CD4-positive, alpha-beta T cell treated with Interleukin-2 at 100 ng/mL for 4 hours (primary cell): ENCODE measurements at places on chromosomes 1 and 21.

DNA sequence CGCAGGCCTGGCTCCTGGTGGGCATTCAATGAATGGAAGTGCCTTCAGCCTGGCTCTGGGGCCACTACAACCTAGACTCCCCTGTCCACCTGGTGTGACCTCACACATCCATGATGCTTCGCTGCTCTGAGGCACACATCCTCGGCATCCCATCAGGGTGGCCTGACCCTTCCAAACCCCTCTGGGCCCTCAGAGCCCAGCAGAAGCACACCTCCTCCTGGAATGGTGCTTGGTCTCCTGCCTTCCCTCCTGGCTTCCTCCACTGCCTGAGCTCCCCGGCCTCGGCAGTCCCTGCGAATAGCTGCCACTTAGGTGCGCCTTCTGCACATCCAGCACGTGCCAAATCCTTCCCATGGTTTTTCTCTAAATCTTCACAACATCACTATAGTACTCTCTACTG, 133.8 kb downstream of the GLIS1 start:
- no peak for DNase-seq

DNA sequence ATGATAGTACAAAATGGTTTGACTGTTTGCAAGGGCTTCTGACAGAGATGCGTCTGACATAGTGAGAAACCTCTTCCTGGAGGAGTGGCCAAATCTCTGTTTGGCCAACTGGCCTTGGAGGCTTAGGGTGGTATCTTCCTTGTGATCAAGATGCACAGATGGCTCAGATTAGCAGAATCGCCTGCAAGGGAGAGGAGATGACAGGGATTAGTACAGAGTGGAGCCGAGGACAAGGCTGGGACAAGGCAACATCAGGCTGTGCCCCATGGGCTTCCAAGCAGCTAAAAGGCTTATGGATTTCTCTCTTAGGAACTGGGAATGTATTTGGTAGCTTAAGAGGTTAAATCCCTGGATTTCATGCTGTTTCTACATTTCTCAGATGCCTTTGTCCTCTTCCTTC, 379.1 kb downstream of the SIPA1L2 start:
- no peak for DNase-seq

DNA sequence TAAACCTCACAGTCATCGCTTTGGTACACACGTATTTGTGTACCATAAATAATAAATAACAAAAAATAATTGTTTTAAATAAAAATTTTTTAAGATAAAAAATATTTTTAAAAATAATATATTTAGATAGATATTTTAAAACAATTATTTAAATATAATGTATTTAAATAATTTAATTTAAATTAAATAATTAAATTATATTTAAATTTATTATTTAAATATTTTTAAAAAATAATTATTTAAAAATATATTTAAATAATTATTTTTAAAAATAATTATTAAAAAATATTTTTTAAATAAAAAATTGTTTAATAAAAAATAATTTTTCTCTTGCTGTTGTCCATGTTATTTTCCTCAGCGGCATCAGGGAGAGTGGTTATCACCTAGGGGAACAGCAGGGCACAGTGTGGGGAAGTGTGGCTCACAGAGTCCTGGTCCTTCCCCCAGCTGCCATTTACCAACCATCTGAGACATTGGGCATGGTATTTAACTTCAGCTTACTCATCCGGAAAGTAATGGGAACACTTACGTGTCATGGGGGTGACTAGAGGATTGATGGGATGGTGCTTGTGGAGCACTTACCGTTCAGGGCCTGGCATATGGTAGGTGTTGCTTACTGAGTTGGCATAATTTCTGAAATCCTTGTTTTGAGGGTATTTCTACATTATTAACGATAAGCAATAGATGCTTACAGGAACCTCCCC, 92.9 kb upstream of the TSPAN2 start:
- no peak for DNase-seq

DNA sequence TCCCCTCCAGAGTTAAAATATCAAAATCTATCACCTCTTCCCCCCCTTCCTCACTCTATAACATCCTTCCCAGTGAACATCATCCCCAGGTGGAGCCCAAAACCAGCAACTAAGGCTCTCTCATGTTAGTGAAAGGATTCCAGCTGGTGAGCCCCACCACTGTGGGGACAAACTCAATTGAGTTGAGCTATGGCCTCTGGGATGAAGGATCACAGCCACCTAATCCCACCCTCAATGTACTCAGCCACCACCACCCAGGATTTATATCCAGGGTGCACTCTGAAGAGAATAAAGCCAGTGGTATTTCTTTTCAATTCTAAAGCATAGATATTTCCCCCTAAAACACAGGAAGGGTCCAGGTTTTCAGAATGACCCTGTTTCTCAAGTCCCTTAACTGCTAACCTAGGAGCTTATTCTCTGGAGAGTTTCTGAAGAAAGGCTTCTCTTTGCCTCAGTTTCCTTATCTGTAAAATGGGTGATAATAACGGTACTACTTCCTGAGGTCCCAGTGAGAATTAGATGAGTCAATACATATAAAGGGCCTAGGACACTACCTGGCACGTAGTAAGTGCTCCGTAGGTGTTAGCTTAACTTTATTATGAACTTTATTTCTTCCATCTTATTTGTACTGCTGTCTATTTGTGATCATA, 15.6 kb upstream of the BOLA1 start:
- no peak for DNase-seq

GRCh38 chr1:110463725-110464124, 12.8 kb downstream of the PROK1 start:
- DNase-seq = no peak

DNA sequence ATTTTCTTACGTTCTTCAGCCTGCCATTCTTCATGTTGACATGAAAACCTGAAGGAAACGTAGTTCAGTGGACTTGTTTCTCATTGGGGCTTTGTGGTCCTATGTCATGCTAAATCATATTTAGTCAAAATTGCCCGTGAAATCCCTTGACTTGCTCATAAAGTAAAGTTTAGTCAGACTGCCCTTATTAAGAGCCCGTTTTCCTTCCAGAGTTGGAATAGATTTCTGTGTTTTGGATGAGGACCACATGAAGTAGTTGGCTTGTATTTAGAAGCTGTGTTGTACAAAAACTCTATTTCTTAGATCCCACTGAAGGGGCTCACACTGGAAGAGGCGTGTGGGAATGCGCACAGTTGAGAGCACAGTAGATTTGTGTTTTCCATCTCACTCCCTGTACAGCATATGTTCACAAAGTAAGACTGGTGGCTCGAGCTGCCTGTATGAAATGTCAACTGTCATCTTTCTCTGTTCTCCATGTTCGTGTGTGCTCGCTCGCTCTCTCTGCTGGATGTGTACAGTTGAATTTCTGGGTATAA, 42.4 kb downstream of the CAMTA1 start:
- no peak for DNase-seq

DNA sequence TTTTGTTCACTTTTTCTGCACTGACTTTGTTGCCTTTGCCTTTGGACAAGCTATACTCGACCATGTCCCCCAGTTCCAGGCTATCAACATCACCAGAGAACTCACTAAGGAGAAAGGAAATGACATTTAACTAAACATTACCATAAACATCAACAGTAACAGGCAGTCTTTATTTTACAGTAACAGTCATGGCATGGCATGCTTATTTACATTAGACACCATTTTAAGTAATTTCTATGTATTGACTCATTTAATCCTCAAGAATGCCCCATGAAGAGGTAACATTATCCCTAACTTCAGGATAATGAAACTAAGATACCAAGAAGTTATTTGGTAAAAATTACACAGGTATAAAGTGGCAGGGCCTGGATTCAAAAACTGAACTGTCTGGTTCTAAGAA, 8.7 kb upstream of the NRAS start:
- no peak for DNase-seq

GRCh38 chr1:223609066-223609465, 56.4 kb downstream of the CAPN8 start:
- no peak for DNase-seq

- DNase-seq = no peak
Measured at GRCh38 chr1:12622506-12622905, 4.5 kb upstream of the DHRS3 start.

DNA sequence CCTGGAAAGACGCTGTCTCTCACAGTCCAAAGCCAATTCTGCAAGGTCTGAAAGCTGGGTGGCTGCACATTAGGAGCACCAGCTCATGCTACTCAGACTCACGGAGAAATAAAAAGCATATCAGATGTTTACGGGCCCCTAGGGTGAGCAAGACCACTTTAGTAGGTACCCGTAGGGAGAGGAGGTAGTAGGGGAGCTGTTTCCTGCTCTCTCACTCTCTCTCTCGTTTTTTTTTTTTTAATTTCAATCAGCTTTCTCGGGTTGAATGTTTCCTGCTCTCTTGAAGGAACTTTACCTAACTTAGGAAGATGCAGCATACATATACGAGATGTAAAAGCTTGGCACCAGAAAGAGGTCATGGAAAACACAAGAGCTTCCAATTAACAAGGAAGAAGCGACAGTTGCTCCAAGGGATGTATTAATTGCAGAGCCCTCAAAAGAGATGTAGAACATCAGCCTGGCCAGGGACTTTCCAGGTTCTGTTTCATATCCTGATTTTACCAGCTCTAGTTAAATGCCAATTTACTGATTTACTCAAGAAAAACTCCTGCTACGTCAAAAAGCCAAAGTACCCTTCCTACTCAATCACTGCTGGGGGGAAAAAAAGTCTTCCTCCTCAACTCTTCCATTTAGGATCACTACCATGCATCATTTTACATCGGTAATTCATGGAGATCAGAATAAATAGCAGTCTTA, 3.1 kb downstream of the LORICRIN start:
- DNase-seq = no peak

DNA sequence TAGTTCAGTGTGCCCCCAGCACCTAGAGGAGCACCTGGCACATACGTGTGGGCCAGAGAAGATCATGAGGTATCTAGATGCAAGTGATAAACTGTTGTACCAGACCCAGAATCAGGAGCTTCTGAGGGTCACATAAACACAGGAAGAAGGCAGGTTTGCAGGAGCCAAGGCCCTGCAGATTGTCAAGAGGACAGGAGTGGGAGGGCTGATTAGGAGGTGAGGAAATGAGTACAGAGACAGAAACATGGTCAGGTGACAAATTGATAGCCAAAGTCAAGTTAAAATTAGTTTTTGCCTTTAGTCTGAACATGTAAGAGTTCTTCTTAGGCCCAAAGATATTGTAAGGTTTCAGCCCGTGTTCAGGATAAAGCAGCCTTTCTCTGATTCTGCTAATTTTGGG, 14.0 kb upstream of the TRAF3IP3 start:
- no peak for DNase-seq

- peak; percentile 29 for DNase-seq
Measured at GRCh38 chr1:203754455-203754864, 10.5 kb upstream of the LAX1 start.
